ENCODE measurements at places on chromosomes 5 and 9.
A peak's percentile ranks its signal among the peaks of the same experiment; 100 is the strongest.

DNA sequence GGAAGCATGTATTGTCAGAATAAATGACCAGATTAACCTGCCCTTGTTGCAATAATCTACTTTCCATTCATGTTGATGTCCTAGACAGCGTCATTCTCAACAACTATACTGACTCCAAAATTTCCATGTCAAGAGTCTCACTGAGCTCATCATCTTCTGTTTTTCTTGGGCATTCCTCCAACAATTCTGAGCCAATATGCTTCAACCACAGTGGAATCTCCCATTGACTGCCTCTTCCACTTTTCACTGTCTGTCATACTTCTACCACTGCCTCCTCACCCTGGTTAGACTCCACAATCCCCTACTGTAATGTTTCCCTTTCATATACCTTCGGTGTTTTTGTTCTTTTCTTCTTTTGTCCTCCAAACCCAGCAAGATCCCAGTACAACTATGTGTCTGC, 162.8 kb downstream of the TLE1 start:
- peak; percentile 53 for DNase-seq

- no peak for DNase-seq
Measured at GRCh38 chr5:167783145-167783817, 508.2 kb upstream of the WWC1 start.

DNA sequence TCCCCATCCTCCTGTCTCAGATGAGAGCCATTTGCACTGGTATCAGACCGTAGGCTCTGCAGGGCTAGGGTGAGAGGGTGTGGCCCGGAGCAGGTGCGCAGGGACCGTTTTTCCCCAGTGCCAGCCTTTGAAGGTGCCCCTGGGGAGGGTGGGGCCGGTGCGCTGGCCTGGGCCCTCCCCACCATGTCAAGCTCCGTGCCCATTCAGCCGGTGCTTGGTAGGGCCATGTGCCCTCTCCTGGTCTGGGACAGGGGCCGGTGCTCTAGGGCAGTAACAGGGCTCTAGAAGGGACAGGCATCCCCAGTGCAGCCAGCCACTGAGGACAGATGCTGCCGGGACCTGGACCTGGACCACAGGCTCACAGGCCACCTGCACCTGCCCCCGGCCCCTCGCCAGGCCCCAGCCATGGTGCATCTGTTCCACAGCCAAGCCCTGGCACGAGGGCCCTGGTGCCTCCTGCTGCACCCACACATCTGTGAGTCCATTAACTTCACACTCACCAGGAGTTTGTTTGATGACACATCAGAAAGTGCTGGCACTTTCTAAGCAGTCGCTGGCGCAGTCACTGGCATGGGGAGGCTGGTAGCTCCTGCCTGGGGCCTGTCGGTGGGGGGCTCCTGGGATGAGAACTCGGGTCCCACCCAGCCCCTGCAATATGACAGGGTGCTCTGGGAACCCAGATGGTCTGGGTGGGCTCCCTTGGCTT, 5.0 kb upstream of the QRFP start:
- no peak for DNase-seq

DNA sequence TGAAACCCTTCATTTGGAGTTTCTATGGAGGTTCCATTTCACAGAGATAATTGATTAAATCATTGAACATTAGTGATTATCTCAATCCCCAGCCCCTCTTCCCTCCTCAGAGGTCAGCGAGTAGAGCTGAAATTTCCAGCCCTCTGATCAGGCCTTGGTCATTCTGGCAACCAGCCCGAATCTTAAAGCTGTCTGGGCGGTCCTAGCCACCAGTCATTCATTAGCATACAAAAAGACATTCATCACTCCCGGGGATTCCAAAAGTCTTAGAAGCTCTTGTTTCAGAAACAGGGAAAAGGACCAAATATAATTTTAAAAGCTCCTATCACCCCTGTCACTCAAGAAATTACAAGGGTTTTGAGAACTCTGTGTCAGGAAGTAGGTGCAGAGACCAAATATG, 41.3 kb downstream of the ZNF474 start:
- peak; percentile 47 for DNase-seq

DNA sequence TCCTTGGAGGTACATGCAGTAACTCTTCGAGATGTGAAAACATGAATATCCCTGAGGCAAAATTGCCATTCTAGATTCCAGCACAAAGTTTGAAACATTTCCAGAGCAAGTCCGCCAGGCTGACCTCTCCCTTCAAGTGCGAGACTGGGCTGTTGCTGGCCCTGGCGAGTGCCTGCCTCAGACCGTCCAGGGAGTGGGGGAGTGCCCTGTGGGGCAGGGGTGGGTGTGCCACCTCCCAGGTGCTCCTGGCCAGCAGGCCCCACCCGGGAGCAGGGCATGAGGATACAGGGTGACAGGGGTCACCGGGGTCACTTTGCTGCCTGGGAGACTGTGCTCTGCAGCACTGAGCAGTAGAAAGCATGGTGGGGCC, 199.9 kb downstream of the AOPEP start:
- no peak for DNase-seq

DNA sequence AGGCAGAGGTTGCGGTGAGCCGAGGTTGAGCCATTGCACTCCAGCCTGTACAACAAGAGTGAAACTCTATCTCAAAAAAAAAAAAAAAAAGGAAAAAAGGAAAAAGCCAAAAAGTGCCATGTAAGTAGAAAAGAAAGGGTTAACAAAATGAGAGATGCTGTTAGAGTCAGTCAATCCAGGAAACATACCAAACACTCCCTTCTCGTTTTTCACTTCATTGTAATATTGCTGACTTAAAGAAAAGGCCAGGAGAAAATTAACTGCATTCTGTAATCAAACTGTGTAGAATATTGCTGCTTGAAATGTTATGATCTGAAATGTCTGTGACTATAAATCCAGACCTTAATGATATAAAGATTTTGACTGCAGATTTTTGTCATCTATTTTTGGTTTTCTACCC, 379.1 kb downstream of the ENC1 start:
- no peak for DNase-seq

- DNase-seq: peak; percentile 44
Measured at GRCh38 chr9:38263532-38263931, 129.0 kb upstream of the ALDH1B1 start.

GRCh38 chr5:168372356-168372946, 81.0 kb downstream of the WWC1 start:
- DNase-seq: no peak

DNA sequence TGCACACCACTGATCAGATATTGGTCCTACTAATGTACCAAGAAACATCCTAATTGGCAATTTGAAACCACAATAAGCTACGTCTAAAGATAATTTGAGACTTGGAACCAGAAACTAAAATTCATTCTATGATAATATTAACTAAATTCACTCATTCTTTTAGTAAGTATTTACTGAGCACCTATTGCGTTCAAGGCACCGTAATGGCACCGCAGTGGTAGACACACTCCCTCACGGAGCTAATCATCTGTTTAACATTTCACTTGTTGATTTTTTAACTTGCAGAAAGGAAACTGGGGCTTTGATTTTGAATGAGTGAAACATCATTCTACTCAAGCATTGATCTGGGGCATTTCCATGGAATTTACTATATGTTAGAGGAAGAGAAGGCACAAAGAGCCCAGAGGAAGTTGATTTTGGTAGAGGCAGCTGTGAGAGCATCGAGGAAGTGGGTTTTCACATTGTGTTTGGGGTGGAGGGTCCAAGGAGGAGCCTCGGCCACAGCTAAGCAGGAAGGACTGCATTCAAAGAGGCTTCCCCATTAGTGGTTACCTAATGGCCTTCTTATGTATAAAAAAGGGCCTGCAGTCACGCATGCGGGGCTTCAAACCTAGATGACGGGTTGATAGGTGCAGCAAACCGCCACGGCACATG, 7.1 kb downstream of the RAPGEF1 start:
- DNase-seq: no peak

DNA sequence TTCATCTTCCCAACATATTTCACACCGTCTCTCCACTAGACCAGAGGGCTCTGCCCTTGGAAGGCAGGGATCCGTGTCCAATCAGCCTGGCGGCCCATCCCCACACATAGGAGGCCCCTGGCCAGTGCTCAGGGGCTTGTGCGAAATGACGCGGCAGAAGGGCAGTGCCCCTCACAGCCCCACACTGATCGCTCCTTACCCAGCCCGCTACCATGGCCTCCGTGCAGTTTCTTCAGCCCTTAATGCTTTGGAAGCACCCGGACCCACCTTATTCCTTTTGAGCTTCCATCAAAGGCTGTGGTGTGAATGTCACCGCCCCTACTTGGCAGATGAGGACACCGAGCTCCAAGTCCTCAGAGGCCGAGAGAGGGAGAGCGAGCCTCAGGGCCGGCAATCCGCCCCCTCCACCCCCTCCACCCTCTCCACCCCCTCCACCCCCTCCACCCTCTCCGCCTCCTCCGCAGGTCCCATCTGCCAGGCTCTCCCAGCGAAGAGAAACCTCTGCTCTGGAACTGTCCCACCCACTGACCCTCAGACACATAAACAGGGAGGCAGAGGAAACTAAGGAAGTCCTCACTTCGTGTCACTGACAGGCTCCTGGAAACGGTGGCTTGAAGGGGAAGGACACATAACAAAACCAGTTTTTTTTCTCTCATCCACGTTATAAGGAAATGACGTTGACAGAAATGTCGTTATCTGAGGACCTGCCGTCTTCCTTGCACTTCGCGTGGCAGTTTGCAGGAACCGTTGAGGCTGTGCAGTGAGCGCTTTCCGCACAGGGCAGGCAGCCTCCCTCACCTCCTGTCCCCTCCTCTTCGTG, 13.9 kb downstream of the QSOX2 start:
- DNase-seq: no peak

DNA sequence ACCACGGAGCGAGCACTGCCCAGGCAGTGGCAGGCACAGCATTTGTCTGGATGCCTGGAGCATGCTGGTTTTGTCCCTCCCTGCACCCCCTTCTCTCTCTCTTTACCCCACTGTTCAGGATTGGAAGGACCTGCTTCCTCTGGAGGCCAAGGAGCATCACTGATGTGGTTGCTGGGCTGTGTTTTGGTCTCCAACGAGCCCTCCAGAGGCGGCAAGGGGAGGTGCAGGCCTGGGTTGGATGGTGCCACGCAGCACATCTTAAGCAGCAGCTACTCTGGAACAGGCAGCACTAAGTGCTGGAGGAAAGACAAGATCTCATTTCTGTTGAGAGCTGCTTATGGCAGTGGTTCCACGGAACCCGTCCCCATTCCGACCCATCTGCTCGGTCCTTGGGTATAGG, 139.6 kb downstream of the CMYA5 start:
- DNase-seq: peak; percentile 10

GRCh38 chr5:91332267-91333045, 50.7 kb downstream of the ARRDC3 start:
- peak; percentile 92 for DNase-seq

DNA sequence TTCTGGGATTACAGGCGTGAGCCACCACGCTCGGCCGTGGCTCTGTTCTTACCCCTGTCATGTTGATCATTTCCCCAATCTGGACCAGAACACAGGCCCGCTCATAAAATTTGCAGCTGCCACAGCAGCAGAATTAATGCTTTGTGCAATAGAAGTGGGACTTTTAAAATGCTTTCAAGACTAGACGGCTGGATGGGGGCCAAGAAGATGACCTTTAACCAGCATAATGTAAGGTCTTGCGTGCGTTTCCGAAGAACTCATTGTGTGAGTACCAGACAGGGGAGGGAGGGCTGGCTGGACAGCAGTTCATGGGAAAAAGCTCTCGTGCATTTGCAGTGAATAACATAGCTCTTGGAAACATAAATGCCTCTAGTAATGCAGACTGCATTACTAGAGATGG, 3.5 kb upstream of the WDR38 start:
- no peak for DNase-seq

GRCh38 chr9:6711403-6711802, 46.4 kb upstream of the KDM4C start:
- no peak for DNase-seq

- DNase-seq: no peak
Measured at GRCh38 chr5:43352915-43353314, 39.7 kb upstream of the HMGCS1 start.

DNA sequence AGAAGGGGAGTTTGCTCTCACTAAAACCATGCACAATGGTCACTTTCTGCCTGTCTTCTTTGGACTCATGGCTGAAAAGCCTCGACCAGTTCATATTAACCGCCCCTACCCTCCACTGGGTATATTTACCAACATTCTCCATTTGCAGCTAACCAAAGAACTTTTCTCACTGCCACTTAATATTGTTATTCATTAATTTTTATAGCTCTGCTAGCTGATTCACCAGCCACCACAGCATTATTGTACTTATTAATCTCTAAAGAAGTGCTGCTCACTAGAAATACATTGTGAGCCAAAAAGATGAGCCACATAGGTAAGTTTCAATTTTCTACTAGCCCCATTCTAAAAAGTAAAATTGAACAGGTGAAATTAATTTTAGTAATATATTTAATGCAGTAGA, 33.4 kb upstream of the SMIM32 start:
- DNase-seq: no peak

GRCh38 chr5:118520771-118521415, 467.5 kb downstream of the DTWD2 start:
- DNase-seq: no peak

GRCh38 chr9:114409103-114409780, 21.5 kb upstream of the AKNA start:
- peak; percentile 74 for DNase-seq

DNA sequence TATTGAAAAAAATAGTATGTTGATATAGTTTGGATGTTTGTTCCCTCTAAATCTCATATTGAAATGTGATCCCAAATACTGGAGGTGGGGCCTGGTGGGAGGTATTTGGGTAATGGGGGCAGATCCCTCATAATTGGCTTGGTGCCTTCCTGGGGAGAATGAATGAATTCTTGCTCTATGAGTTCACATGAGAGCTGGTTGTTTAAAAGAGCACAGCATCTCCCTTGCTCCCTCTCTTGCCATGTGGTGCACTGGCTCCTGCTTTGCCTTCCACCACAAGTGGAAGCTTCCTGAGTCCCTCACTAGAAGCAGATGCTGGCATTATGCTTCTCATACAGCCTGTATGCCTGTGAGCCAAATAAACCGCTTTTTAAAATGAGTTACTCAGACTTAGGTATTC, 154.8 kb downstream of the ADAMTS6 start:
- peak; percentile 17 for DNase-seq

- peak; percentile 15 for DNase-seq
Measured at GRCh38 chr9:102514541-102514940, 480.6 kb upstream of the CYLC2 start.

DNA sequence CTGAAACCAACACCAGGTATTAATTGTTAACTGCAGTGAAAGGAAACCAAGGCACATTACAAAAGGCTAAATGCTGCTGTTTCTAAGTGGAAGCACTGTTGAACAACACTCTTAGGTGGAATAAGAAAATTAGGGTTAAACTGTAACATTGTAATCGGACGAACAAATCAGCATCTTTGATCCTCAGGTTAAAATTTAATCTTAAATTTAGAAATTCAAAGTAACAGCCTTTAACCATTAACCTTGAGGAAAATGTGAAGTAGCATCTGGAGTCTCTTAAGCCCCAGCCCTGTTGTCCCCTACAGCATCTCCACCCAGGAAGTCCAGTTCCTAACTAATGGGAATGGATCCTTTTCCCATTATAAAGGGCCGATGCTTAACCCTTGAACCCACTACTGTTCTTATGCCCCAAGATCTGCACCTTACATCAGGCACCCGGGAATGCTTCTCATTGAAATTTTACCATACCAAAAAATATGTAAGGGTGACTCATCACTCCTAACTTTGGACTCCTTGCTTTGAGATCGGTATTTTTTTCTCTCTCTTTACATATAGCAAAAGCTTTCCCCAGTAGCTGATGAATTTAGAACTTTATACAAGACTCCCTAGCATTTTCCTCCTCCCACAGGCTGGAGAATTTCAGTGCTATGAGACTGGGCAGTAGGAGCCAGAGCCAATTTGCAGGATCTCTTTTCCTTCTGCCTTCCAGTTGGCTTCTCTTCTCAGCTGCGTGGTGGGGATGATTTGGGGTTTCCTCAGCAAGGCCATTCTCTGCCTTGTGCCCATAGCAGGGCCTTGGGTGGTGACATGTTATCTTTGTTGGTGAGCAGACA, 32.0 kb upstream of the ITGA2 start:
- no peak for DNase-seq
